Ammon's horn (tissue), 1 donor: ENCODE measurements at places on chromosomes 16 and 17.

- peak; percentile 40 for DNase-seq
Measured at GRCh38 chr16:17083628-17084027, 387.1 kb downstream of the XYLT1 start.

- no peak for DNase-seq
Measured at GRCh38 chr17:82021900-82022309, 773 bp downstream of the CENPX start.

- no peak for DNase-seq
Measured at GRCh38 chr17:45429339-45430005, 3.2 kb downstream of the ARHGAP27 start.

DNA sequence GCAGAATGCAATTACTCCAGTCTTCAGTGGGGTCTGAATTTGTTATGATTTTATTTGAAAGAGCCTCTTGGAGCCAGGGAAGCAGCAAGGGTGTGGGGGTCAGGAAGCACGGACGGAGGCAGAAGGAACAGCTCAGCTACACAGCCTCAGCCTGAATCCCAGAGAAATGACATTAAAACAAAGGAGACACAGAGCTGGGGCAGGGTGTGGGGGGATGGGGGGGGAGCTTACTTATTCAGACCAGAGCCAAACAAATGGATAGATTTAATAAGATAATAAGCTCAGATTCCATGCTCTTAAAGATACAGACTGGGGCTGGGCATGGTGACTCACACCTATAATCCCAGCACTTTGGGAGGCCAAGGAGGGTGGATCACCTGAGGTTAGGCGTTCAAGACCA, 195.3 kb downstream of the ZNF423 start:
- DNase-seq, result no peak

DNA sequence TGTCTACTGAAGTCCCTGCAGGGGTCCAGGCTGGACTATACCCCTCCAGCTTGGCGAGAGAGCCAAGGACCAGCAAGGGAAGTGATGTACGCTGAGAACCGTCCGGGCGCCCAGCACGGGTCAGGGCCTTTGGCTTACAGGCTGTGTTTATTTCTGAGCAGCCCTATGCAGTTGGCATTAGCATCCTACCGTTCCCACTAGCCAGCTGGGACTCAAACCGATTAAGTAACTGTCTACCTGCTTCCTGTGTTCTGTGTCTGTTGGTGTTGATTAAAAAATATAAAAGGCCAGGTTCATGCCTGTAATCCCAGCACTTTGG, 73.8 kb downstream of the CMIP start:
- no peak for DNase-seq

DNA sequence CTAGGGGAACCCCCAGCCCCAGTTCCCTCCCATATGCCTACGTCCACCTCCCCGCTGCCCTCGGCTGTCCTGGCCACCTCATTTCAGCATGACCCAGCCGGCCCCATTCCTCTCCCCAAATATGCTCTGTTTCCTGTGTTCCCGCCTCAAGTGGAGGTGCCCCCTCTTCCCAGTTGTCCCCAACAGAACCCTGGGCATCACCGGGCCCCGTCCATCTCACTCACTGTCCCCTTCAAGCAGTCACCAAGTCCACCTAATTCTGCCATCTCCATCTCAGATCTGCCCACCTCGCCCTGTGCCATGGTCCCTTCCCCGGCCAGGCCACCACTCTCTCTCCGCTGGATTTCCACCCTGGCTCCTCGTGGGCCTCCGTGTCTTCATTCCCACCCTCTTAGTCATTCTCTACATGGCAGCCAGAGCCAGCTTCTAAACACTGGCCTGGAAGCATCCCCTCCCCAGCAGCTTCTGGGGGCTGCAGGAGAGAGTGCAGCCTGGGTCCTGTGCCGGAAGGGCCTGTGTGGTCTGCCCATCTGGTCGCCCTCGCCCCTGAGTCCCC, 12.8 kb downstream of the CDK3 start:
- no peak for DNase-seq
